ENCODE measurements at places on chromosomes 6 and 20. TPM values are rescaled to one million over a fixed set of nuclear protein-coding genes. Genes with fewer than 3 reads are reported as not detected.

HLA-DQA2 gene
- polyA plus RNA-seq: not detected

C20orf204 gene
- 0.96 TPM for polyA plus RNA-seq

IRF4 gene
- 0.77 TPM for polyA plus RNA-seq

SERINC1 gene
- 15.4 TPM for polyA plus RNA-seq

RIPPLY2 gene
- polyA plus RNA-seq: 1.5 TPM

RAB23 gene
- 6.5 TPM for polyA plus RNA-seq

FNDC1 gene
- 0.14 TPM for polyA plus RNA-seq

TJAP1 gene
- polyA plus RNA-seq: 30.7 TPM

BPIFB4 gene
- not detected for polyA plus RNA-seq

MMP24 gene
- polyA plus RNA-seq: 27.2 TPM

MAFB gene
- polyA plus RNA-seq: 0.83 TPM

CEP162 gene
- 0.72 TPM for polyA plus RNA-seq

TCF15 gene
- 4.4 TPM for polyA plus RNA-seq

L3MBTL1 gene
- 11.9 TPM for polyA plus RNA-seq

FAM83B gene
- polyA plus RNA-seq: 0.66 TPM

RRAGD gene
- 3.2 TPM for polyA plus RNA-seq
